ENCODE measurements at places on chromosomes 2 and 18.
A peak's percentile ranks its signal among the peaks of the same experiment; 100 is the strongest.

DNA sequence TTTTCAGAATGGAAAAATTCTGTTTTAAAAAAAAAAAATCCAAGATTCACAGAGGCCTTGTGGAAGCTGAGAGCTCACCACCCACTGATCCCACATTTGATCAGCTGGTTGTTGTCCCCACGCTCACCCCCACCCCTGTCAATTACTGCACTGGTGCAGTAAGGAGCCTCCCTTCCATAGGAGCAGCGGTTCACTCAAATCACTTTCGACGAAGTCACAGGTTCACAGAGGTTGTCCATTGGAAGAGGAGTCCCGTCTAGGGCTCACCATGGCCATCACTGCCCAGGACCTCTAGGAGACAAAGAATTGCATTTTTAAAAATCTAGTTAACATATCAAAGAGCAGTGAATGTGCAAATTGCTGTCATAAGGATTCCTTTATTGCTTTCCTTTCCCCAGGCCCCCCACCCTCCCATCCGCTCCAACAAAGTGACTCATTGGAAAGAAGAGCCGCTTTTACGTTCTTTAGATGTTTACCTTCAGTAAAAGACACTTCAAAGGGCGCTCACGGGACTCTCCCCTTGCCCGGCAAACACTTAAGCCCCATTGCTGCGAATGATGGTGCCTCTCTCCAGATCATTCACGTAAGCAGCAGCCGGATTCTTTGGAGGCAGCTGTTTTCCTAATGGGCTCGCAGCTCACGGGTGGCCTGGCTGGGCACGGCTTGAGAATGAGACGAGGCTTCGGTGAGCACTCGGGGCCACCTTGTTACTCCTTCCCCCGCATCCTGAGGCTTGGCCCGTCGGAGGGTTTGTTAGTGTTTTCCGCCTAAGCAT lies 165.5 kb upstream of the SALL3 start:
- ATAC-seq = no peak

- no peak for ATAC-seq
These were observed 32.3 kb downstream of the ST6GAL2 start for GRCh38 chr2:106853631-106854030.

DNA sequence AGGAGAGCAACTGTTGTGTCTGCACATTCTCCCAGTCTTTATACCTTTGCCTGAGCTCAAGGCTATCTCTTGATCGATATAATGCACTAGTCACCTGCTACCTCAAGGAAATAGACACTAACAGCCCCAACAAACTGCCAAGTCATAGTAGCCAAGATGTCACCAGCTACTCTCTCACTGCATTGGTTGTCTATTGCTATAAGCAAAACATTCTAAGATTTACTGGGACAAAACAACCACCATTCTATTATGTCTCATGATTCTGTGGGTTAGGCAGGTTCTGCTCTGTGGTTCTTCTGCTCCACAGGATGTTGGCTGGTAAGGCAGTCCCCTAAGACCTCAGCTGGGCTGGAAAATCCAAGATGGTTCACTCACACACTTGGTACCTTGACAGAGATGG lies 28.5 kb upstream of the MLPH start:
- no peak for ATAC-seq

GRCh38 chr2:23423873-23424680 lies 39.1 kb downstream of the KLHL29 start:
- ATAC-seq = no peak

GRCh38 chr2:12543978-12544558 lies 172.7 kb upstream of the TRIB2 start:
- peak; percentile 67 for ATAC-seq

DNA sequence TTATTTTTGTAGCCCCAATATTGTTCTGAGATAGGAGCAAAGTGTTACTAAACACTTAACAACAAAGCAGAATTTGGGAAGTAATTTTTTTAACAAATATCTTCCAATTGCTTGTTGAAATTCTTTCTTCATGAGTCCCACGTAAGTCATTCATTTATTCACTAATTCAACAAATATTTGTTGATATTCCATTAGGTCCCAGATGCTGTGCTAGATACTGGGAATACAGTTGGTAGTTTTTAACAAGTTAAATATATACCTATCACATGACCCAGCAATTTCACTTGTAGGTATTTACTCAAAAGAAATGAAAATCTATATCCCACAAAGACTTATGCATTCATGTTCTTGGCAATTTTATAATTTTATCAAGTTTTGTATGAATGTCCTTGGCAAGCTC lies 7.0 kb upstream of the BBS5 start:
- no peak for ATAC-seq

GRCh38 chr18:55466789-55467188 lies 121.2 kb downstream of the TCF4 start:
- no peak for ATAC-seq

DNA sequence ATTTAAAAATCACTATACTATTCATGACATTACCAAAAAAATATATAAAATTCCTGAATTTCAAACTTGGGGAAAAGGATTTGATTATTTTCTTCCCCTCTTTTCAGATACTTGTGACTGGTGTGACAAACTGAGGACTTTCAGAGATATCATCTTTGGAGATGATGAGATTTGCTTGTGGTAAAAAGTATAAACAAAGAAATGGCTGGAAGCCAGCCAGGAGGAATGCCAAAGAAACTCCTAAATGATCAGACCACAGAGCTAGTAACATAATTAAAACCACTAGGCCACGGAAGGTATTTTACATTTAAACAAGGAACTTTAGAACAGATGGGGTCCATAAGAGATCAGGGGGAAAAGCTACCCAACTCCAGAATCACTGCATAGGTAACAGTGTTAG lies 58.7 kb downstream of the PIGN start:
- no peak for ATAC-seq

- ATAC-seq = no peak
These were observed 58.2 kb downstream of the ERBB4 start for GRCh38 chr2:212480447-212480846.

DNA sequence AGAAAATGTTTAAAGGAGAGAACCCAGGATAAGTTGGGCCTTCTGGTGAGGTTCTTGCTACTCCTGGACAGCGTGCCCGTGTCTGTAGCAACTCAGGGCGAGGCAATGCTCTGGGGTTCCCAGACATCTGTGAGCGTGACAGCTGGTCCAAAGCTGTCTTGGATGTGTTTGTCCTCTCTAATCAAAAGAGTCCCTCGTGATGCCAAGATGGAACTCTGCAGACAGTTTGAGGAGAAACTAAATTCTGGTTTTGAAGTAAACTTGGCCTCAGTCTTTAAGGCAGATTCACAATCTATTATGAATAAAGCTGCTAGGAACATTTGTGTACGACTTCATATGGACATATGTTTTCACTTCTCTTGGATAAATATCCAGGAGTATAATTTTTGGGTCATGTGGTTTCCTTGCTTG lies 47.3 kb downstream of the TMEM17 start:
- no peak for ATAC-seq

Data from stimulated activated memory B cell treated with anti-CD40 and anti-IgM and Interleukin-4, amounts not matched to agents 10 μg/mL and 1 μg/mL and 100 μg/mL, for 72 hours (primary cell).